GM13976 (cell line): ENCODE measurements at places on chromosomes 5 and 9.

GRCh38 chr5:136482206-136482605 lies 116.9 kb upstream of the TRPC7 start:
- DNase-seq: no peak

DNA sequence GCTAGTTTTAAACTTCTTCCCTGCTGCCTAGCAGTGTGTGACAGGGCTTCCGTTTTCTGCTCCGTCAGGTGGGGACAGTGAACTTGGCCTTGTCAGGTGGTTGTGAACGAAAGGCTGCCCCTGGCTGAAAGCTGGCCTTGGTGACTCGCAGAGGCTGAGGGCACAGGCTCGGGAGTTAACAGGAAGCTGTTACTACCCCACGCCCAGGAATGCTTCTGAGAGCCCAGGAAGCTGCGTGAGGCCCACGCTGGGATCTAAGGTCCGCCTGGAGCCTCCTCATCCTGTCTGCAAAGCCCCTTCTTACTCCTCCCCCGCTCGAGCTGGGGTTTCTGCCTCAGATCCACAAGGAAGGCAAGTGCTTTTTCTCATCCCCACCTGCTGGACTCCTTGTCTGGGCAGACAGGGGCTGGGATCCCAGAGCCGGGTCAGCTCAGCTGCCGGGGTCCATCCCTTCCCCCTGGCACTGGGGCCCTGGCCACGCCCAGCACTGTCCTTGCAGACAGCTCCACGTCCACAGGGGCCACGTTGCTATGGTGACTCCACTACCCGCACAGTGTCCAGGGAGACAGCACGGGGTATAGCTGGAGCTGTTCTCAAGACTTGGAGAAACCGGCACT lies 124.7 kb upstream of the TBC1D2 start:
- DNase-seq: peak; percentile 57

GRCh38 chr9:83339435-83339834 lies 198.8 kb downstream of the FRMD3 start:
- no peak for DNase-seq

DNA sequence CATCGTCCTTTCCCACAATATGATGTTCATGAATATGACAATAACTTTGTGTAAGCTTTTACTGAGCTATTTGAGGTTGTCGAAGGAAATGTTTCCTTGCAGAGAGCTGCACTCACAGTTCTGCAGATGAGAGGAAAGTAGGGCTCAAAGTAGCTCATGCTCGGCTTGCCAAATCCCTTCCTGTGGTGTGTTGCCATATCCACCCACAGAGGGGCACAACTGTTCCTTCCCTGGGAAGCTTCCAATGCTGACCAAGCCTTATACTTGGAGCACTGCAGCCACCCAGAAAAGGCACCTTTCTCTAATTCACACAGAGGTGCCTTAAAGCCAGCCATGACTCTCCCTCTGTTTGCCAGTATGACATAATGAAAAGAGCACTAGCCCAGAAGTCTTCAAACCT lies 390.3 kb downstream of the CAAP1 start:
- no peak for DNase-seq

DNA sequence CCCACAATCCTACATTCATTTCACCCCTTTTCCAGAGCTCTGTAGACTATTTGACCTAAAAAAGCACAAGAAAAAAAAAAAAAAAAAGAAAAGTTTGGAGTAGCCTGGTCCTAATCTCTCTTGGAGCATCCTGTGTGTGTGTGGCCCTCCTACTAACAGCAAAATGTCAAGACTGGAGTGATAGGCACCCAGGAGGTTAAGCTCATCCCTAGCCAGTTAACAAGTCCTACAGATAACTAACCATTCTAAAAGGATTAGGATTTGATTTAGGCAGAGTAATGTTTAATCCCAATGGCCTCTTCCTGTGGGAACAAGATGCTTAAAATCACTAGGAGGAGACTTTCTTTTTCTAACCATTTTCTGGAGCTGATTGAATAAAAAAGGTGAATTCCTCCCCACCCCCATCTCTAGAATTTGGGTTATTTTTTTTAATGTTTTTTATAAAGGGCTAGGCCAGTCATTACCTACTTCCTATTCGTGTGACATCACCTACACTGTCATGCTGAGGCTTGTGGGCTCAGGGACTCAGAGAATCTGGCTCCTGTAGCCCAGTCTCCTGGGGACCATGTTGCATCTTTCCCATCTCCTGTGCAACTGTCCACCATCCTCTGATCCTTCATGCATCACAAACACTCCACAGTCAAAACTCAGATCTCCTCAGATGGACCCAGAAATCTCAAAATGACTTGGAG lies 43.2 kb upstream of the NR3C1 start:
- no peak for DNase-seq

DNA sequence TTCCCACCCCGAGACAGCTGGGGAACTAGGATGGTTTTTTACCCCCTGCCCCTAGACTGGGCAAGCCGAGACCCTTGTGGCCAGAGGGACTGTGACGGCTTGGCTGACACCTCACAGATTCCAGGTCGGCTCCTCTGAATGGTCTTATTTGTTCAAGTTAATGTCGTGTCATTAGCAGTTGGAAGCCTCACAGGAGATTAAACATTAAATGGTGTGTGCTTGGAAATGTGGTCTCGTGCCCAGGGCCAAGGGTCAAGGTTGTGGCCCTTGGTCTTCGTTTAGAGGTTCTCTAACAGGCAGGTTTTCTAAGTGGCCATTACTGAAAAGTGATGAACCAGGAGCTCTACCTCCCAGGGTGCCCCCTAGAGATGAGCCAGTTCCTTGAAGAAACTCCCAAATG lies 61.2 kb upstream of the RXRA start:
- no peak for DNase-seq

DNA sequence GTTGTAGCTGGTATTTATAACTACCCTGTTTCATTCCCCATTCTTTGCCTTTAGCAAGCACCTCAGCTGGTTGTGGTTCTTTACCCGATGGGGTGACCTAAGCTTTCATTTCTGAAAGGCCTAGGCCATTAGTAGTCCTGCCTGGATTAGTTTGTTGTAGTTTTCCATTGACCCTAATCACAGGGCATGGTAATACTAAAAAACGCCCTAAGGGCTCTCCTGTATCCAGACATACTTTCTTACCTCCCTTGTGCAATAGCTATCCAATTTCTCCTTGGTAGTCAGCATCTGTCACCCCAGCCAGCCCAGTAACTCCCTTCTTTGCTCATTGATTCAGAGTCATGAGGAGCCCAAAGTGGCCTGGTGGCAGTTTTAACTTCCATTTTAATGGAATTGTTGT lies 24.0 kb downstream of the TMOD1 start:
- DNase-seq: no peak

GRCh38 chr5:156386976-156387375 lies 60.0 kb downstream of the SGCD start:
- DNase-seq: no peak

DNA sequence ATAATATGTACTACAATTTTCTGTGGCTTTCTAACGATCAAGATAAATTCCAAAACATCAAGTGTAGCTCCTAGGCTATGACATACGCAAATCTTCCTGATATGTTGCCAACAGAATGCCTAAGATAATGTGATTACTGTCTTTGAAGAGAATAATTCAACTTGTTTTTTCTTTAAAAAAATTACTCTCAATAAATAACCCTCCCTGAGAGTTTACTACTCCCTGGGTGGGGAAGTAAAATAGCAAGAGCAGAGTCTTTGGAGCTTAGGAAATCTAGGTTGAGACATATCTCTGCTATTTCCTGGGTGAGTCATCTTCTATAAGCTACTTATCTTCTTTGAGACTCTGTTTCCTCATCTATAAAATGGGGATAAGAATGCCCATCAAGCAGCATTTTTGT lies 201.2 kb downstream of the ACTL7B start:
- no peak for DNase-seq

DNA sequence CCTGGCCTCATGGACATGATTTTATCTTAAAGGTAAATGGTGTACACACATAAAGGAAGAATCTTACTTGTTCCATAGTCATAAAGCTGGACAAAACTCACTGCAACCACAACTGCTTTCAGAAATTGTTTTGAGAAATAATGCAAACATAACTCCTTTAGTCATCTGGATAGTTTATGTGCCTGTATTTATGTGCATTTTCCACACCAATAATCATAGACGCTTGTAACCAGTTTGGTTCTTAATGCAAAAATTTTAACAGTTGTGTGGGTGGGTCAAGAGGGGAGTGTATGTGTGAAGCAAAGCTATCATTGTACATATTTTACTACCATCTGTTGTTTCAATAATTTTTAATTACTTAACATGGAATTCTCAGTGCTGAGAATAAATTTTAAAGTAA lies 80.1 kb downstream of the EFNA5 start:
- no peak for DNase-seq

DNA sequence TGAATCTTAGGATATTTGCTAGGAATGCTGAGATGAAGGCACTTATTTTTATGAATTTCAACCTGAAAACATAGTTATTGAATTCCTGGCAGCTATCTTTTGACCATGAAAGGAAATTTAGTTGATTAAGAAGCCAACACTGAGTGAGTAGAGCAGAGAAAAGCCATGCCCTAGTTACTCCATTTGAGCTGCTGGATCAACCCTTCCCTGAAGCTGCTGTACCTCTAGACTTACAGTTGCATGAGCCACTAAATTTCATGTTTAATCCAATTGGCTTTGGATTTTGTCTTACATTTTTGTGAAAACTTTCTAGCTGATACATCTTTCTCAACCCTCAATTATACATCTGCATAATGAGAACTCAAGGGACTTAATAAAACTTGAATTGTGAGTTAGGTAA lies 54.6 kb downstream of the CDC42SE2 start:
- no peak for DNase-seq

- no peak for DNase-seq
These were observed 51.3 kb downstream of the LHFPL2 start for GRCh38 chr5:78597068-78597973.

DNA sequence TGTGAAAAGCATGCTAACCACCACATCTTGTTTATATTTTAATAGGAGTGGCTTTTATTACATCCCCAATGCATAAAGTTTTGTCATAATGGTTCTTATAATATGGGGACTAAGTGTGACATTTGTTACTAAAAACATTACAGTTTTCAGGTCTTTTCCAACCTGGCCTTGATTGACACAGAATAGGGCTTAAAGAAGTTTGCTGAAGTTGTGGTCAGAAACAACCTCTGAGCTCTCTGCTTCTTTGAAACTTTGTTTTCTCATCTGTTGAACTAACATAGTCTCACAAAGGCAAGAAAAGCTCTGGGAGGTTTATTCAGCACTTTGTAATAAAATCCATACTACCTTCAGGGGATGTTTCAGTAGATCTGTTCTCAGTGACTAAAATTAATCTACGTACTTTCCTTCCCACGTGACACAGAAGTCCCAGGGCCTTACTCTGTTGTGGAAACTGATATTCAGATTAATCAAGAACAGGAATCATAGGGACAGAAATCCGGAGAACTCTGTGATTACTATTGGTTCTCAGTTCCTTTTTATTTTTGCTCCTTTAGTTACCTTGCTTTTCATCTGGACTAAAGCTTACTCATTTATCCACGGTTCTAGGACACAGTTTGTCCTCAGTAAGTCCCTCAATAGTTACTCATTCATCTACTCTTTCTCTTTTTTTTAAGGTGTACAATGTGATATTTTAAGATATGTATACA lies 289.0 kb upstream of the EFNA5 start:
- DNase-seq: no peak

GRCh38 chr9:134408939-134409737 lies 82.9 kb downstream of the RXRA start:
- no peak for DNase-seq

- DNase-seq: no peak
These were observed 420.1 kb downstream of the IRX1 start for GRCh38 chr5:4015709-4016108.

- no peak for DNase-seq
These were observed 153.9 kb downstream of the PCSK5 start for GRCh38 chr9:76044266-76044819.

DNA sequence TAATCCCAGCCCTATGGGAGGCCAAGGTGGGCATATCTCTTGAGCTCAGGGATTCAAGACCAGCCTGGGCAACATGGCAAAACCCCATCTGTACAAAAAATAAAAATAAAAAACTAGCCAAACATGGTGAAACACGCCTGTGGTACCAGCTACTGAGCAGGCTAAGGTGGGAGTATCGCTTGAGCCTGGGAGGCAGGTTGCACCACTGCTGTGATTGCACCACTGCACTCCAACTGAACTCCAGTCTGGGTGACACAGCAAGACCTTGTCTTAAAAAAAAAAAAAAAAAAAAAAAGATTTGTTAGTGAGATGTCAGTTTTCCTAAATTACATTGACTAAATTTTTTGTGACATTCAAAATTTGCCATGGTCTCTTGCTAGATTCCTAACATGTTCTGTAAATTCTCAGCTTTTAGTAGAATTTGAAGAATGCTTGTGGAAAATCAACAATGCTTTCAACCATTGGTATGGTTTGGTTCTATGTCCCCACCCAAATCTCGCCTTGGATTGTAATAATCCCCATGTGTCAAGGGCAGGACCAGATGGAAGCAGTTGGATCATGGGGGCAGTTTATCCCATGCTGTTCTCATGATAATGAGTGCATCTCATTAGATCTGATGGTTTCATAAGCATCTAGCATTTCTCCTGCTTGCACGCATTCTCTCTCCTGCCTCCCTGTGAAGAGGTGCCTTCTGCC lies 236.1 kb downstream of the ARRDC3 start:
- no peak for DNase-seq

- no peak for DNase-seq
These were observed 97.6 kb upstream of the ANXA1 start for GRCh38 chr9:73054091-73054490.

DNA sequence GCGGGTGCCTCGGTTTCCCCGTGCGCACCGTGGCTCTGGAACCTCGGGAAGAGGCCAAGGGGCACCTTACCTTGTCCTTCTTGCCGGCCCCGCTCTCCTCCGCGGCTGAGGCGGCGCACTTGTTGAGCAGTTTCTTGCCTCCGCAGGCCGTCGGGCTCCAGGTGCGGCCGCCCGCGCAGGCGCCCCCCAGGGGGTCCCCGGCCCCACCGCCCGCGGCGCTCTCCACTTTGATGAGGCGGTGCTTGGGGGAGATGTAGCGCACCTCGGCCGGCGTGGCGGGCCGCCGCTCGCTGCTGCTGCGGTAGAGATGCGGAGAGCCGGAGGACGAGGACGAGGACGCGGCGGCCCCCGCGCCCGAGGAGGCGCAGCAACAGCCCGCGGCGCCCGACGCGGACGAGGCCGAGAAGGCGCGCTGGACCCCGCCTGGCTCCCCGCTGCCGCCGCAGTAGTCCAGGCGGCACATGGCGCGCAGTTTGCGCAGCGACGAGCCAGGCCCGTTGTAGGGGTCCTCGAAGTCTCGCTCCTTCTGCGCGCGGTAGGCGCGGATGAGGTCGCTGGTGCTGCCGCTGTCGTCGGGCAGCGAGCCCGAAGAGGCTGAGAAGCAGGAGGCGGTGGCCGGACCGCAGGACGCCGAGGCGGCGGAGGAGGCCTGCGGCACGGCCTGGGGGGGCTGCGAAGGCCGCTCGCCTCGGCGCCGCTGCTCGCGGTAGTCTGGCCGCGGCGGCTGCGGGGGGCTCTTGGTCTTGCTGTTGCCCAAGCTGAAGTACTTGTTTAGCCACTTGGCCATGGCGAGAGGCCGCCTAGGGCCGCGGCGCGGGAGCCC lies 957 bp downstream of the SHB start:
- DNase-seq: no peak

GRCh38 chr5:140497897-140498296 lies 49.6 kb upstream of the EIF4EBP3 start:
- no peak for DNase-seq
